ENCODE measurements at places on chromosomes 3 and 15.

DNA sequence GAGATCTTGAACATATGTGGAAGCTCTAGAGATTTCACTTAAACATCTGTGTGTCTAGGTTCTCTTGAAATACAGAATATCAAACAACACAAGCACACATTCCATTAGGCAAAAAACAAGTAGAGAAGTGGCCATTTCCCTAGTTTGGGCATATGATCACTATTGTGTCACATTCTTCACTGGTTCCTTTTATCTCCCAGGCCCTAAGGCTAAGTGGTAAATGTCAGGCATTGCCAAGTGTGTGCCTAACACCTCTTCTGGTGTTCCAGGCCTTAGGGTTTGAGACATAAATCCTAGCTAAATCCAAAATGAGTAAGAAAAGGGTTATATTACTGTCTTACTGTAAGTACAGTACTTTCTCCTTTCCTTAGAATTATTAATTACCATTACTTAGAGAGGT lies 880.1 kb downstream of the PDCD6IP start:
- no peak for DNase-seq

DNA sequence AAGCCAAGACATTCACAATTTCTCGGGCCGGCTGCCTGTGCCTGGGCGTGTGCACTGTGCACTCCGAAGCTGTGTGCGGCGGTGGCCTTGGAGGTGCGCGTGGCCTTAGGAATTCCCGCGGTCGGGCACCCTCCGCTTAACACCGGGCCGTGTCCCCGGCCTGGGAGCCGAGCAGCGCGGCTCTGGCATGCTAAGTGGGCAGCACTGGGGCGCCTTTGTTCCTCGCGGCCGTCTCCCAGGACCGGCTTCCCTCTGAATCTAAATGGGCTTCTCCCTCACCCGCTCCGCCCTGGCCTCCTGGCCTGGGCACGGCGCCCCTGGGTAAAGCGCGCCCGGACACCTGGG lies 498 bp upstream of the ARNT2 start:
- peak; percentile 59 for DNase-seq

DNA sequence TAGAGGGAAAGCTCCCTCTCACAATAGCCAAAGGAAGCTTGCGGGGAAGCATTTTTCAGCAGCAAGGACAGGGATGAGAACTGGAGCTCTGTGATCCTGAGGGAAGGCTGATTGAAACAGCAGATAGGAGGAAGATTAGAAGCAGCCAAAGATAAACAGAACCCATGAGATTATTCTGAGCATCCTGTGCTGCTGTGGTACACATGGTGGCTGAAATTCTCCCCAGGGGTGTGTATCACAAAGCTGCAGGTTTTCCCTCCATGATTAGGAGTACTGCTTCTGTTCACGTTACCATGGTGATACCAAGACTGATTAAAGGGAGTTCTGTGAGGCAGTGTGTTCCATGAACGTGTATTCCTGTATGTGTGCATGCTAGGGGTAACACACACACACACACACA lies 30.3 kb upstream of the PSMD6 start:
- DNase-seq, result no peak

- DNase-seq, result peak; percentile 36
Observed at GRCh38 chr3:36060950-36061349, 319.4 kb upstream of the STAC start.

All from G401 (cell line).